ENCODE measurements at places on chromosomes 13 and 19.

DNA sequence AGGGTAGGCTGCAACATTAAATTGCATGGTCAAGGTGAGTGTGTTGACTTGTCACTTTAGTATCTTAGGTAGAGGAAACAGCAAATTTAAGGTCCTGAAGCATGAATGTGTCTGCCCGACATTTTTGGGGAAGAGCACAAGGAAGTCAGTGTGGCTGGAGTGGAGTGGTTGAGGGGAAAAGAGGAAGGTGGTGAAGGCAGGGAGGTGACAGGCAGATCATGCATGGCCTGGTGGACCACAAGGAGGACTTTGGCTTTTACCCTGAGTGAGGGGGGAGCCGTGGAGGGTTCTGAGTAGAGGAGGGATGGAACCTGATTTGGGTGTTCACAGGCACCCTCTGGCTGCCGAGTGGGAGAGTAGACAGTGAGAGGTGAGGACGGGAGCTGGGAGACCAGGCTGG lies 168.0 kb downstream of the IER2 start:
- DNase-seq: no peak

- DNase-seq: no peak
These were observed 34.9 kb upstream of the METTL21C start for GRCh38 chr13:102729560-102730270.

DNA sequence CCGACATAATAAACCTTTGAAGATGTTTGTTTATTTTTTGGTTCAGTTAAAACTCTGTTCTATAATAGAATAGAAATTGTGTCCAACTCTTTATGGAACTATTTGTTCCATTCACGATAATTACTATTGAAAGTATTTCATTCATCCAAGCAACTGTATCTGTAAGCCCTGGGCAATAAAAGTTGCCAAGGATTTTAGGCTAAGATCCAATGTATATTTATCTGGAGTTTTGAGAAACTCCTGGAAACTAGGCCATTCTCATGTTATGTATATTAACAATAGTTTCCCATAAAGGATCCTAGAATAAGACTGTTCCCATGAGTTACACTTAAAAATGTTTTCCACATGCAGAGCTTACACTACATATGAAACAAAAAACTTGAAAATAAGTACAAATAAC lies 261.6 kb downstream of the SLITRK6 start:
- no peak for DNase-seq

DNA sequence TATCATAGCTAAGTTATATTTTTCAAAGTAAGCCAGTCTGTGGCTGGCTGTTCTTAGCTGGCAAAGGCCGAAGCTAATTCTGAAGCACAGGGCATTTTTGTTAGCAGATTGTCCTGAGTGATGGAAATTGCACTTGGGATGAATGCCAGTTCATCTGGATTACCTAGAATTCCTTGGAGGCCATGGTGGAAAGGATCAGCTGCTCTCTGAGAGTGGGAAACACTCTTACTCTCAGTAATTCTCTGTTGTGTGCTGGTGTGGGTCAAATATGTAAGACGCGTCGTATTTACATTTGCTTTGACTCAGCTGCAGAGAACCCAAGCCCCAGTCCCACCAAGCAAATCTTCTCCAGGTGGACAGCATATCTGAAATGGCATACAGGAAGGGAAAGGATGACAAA lies 60.7 kb upstream of the C1QTNF9B start:
- DNase-seq: peak; percentile 58

Data from NCI-H524 treated with DMSO at 0.1 percent for 48 hours (cell line).